AG04449 (cell line): ENCODE measurements at places on chromosomes 2 and 18.
A peak's percentile ranks its signal among the peaks of the same experiment; 100 is the strongest.

- no peak for DNase-seq
Observed at GRCh38 chr2:19846030-19846429, 55.8 kb downstream of the TTC32 start.

DNA sequence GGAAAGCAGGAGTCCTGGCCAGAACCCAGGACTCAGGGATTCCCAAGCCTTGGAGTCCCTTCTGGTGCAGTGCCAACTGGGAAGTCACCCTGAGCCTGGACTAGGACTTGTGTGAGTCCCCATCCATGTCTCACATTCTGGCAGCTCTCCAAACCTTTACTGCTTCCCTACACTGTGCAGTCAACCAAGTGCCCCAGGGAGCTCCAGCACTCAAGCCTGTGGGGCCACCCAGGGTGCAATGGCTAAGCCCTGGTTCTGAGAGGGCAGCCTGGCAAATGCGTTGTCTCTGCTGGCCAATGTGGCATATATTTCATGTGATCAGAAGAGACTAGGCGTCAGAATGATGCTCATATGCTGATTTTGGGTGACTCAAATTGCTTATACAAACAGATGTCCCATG lies 223.4 kb downstream of the SP3 start:
- no peak for DNase-seq

DNA sequence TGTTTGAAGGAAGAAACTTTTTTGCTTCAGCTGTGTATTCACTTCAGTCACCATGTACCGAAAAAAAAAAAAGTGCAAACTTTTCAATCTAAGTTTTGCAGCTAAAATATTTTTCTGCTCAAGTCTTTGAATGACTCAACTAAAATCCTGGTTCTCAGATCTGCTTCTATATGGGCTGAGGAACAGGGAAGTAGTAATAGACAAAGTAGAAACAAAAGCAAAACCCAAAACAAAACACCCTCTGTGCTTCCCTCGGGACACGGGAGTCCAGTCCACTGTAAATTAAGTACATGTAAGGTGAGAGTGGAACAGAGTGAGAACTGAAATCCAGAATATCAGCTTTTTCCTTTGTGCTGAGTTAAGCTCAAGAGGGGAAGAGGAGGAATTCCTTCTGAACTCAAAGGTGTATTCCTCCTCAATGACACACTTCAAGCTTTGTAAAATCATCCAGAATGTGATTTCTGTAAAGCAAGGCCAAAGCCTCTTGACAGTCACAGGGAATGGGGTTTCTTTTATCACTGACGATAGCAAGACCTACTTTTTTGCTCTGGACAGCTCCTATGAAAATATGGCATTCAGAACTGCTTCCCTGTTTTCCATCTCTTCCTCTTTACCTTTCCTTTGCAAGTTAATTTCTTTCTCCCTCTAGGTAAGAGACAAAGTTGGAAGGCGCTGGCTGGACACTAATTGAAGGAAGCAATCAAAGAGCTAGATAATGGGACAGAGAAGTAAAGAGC lies 433.5 kb upstream of the MMADHC start:
- DNase-seq = no peak

DNA sequence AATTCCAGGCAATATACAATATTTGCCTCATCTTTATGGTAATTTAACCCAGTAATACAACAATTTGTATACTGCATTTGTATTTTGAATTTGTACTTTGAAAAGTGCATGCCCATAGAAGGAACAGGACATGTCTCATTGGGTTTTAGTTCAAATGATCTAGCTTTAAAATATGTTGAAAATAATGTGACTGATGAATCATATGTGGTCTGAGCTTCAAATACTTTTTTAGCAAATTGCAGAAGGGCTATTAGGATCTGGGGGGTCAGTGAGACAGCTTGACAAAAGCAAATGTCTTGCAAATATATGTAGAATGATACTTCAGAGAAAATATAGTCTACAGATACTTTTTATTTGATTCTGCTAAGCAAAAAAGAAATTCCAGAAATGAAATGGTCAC lies 248.9 kb downstream of the DCC start:
- DNase-seq = peak; percentile 34

- DNase-seq = no peak
Observed at GRCh38 chr2:45743531-45744396, 92.3 kb downstream of the PRKCE start.

DNA sequence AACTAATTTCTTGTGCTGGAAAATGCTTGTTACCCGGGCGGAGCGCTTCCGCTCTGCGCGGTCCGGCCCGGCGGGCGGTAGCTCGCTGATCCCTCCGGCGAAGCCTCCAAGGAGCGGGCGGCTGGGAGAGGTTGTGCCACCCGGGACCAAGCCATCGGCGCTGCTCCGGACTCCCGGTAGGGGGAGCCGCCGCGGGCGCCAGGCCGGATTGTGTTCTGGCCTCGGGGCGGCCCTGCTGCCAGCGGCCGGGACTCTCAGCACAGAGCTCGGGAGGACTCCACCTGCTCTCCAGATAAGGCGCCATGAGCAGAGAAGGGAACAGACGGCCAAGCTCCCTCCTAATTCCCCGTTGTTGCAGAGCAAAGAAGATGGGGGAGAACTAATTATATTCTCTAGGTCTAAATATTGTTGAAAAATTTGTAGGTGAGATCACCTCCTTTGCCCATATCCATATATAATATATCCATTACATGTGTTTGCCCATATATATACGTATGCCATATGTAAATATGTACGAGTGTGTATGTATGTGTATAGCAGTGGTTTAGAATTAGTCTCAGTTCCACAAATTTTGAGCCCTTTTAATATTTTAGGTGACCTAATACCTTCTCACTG lies 13.8 kb upstream of the SATB2 start:
- no peak for DNase-seq

- DNase-seq = no peak
Observed at GRCh38 chr2:75174519-75174918, 24.8 kb downstream of the TACR1 start.

- no peak for DNase-seq
Observed at GRCh38 chr2:29562319-29562718, 359.1 kb downstream of the ALK start.

- no peak for DNase-seq
Observed at GRCh38 chr2:238484522-238485452, 58.1 kb downstream of the ASB1 start.

DNA sequence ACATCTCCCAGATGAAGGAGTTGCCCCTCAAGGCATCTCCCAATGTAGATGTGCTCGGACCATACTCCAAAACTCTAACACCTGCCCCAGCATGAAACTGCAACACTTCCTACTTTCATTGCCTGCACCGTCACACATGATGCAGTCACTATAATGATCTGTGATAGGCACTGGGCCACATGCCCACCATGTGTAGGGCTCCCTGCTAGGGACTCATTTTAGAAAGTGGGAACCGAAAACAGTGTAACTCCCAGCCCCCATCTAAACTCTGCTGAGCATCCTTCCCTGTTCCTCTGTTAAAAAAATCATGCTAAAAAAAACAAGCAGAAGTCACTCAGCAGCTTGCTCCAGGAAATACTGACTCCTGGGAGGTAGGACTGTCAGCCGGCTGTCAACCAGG lies 496.1 kb upstream of the RAB6C start:
- no peak for DNase-seq

DNA sequence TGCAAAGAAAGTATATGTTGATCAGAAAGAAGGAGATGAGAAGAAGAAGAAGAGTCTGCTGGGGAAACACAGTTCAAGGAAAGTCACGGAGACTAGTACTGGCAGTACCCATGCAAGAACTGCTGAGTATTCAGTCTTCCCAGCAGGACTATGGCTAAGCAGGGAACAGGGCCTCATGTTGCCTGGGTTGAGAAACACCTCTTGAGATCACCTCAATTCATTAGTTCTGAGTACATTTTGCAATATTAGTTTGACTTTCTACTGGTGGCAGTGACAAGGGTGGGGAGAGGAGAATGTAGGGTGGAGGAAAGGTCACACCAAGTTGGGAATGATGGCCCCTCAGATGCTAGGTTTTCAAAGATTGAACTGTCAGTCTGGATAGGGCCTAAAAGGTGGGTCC lies 50.5 kb downstream of the MRPL33 start:
- no peak for DNase-seq

- no peak for DNase-seq
Observed at GRCh38 chr2:134401789-134402188, 147.9 kb downstream of the MGAT5 start.

DNA sequence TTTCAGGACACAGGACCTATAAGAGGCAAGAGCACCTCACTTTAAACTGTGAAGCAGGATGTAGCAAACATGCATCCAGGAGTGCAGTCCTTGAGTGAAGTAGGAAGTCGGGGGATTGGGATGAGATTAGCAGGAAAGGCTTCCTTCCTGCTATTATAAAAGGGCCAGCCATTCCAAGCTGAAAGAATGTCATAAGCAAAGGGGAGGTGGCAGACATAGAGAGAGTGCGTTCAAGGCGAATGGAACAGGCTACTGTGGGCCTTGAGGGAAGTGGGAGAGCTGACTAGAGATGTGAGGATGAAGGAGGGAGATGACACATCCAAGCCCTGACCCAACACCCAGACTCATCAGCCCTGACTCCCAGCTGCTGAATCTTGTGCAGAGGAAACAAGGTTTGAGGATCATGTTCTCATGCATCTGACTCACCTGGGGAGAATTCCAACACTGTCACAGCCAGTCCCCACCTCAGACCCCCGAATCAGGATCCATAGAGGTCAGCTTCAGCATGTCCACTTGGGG lies 63.9 kb downstream of the GYPC start:
- no peak for DNase-seq

- no peak for DNase-seq
Observed at GRCh38 chr2:99512181-99512591, 22.4 kb upstream of the REV1 start.

DNA sequence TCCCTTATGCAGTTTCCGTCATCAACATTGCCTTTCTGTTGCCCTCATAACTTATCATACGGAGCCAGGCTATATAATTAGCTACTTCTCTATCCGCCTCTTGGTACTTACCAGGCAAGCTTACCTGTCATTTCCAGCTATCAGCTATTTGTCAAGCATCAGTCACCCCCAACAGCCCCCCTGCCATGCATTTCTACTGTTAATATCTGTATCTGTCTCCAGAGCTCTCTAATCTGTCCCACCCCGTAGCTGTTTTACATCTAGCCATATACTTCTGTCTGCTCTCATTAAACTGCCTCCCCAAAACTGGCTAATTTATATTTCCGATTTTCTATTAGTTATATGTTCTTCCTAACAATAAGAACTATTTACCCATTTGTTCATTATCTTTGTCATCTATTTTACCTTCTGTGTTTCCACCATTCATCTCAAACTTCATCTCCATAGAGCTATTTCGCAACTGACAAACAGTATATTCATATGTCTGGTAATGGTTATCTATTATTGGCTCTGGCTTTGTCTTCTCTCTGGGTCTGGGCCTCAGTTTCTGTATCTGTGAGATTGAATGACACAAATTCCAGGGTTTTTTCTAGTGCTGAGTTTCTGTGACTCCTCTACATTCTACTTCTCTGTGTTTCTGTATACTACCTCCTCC lies 9.6 kb downstream of the EMX1 start:
- DNase-seq = no peak

- DNase-seq = no peak
Observed at GRCh38 chr2:84556190-84556589, 39.9 kb downstream of the DNAH6 start.

DNA sequence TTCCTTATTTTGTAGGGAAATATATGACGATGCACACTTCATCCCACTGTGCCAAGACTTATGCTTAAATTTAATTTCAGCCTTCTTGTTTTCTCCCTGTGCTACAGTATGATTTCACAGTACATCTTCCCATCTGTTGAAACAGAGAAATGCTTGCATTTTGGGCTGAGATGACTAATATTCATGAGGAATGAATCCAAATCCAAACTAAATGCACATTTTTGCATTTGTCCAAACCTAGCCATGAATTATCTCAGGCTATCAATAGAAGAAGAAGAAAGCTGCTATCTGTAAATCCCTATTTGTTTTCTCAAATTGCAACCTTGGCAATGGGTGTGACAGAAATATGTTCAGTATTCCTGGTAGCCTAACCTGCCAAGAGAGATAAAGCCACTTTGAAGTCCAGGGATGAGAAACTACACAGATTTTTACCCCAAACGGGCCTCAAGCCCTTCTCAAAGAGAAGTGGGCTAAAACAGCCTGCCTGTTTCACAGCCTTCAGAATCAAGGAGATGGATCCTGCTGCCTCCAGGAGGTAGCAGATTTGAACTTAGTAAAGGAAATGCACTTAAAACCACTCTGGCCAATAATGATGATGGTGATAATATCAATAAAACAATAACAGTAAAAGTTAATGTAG lies 306.9 kb upstream of the NT5C1B start:
- no peak for DNase-seq

- DNase-seq = no peak
Observed at GRCh38 chr2:232838406-232838874, 31.6 kb upstream of the SNORC start.

DNA sequence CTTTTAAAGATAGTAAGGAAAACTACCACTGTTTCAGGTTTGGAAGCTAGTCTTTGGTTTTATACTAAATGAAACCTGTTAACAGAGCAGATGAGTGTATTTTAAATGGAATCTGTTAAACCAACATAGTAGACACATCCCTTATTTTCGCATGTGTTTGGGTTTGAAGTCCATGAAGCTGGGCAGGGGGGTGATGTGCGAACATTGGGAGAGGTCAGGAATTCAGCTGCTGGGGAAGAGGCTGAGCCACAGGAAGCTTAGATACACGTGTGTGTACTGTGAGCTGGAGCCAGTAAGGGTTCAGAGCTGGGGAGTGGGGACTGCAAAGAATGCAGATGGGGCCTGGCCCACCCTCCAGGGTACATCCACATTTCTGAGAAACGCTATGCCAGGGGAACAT lies 176.9 kb downstream of the VAPA start:
- no peak for DNase-seq

DNA sequence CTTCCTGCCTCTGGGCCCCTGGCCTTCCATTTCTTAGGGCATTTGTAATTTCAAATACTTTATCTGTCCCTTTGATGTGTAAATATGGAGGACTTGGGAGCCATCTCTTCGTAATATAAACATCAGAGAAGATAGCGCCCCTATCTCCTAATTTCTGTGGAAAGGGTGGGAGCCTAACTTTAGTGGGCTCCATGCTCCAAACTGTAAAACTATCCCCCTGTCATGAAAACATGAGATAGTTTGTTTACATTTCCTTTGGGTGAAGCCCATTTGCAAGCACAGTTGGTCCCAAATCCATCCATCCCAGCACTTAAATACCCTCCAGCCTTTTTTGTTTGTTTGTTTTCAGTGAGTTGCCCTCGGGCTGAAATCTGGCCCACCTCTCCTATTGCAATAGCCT lies 782.6 kb upstream of the FSHR start:
- DNase-seq = no peak

DNA sequence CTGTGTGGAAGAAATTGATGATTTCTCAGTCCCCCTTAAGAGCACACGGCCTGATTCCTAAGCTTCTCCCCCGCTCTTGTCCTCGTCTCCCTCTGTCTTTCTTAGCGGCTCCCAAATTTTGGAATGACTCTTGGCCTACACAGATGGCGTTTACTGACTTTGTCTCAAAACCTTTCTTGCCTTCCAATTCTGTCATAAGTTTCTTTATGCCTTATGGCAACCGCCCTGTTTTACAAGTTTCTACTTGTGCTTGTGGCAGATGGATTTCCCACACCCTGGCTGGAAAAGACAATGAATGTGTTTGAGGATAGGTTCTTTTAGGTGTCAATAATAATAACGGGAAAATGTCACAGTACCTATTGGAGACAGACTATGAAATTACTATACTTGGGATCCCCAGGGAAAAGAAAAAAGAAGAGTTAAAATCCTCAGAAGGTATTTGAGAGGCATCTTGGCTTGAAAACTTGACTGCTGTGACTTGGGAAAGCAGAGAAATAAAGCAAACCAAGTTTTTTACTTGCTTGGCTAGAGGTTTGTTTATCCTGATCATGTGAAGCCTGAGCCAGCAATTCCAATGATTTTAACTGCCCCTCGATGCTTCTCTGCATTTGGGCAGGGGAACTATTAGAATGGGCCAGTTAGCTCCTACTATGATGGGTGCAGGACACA lies 276.4 kb downstream of the HRH4 start:
- DNase-seq = no peak
